Urothelium cell line (cell line): ENCODE measurements at places on chromosomes 7 and 10.
A peak's percentile ranks its signal among the peaks of the same experiment; 100 is the strongest.

DNA sequence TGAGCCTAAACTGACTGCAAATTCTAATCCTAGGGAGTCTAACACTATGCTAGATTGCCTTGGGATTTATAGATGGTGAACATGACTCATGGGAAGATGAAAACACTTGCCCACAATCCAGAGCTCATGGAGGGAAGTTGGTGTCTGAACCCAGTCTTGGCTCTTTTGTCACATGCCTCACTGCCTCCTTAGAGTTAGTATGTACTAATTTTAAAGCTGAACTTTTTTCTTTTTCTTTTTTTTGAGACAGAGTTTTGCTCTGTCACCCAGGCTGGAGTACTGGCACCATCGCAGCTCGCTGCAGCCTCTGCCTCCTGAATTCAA, 14.4 kb downstream of the MRPL32 start:
- no peak for DNase-seq

DNA sequence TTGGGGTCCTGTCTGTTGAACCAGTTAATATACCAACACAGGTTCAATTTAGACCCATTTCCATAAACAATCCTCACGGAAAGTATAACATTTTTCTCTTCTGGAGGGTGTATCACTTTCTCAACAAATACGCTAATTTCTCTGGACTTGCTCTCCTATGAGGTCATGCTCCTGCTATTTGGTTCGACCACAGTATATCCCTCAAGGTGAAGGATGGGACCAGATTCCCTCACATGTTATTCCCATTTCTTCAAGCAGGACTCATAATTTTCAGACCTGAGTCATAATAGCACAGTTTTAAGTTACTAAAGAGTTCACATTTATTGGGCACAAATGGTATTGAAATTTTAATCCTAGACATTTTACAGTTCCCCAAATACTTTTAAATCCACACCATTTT, 57.2 kb downstream of the ADAM12 start:
- peak; percentile 23 for DNase-seq

GRCh38 chr10:6671976-6672375, 91.9 kb upstream of the PRKCQ start:
- DNase-seq = no peak

DNA sequence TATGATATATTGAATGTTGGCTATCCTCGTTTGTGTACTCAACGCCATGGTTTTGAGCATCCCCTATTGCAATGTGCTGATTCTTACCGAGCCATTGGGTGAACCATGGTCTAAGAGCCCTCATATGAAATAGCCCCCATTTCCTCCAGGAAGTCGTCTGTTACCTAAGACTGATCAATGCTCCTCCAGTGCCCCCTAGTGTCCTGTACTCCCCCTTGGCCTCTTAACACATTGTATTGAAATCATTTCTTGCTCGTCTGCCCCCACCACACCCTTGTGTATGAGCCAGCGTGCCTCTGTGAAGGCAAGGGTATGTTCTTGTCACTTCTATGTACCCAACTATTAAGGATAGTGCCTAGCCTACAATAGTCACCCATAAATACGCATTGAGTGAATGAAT, 11.2 kb upstream of the SLC35B4 start:
- DNase-seq = peak; percentile 25
